Right atrium auricular region (tissue), 2 donors: ENCODE measurements at places on chromosomes 5 and 9.

- peaks cover 30% of the 10 kb centered on the region for H3K4me1 ChIP-seq
- H3K4me3 ChIP-seq, result no peak overlapping the region
- H3K27me3 ChIP-seq, result no peaks in the 10 kb centered on the region
- DNase-seq, result no peak
These were observed 48.8 kb upstream of the CD180 start for GRCh38 chr5:67245259-67245846.

DNA sequence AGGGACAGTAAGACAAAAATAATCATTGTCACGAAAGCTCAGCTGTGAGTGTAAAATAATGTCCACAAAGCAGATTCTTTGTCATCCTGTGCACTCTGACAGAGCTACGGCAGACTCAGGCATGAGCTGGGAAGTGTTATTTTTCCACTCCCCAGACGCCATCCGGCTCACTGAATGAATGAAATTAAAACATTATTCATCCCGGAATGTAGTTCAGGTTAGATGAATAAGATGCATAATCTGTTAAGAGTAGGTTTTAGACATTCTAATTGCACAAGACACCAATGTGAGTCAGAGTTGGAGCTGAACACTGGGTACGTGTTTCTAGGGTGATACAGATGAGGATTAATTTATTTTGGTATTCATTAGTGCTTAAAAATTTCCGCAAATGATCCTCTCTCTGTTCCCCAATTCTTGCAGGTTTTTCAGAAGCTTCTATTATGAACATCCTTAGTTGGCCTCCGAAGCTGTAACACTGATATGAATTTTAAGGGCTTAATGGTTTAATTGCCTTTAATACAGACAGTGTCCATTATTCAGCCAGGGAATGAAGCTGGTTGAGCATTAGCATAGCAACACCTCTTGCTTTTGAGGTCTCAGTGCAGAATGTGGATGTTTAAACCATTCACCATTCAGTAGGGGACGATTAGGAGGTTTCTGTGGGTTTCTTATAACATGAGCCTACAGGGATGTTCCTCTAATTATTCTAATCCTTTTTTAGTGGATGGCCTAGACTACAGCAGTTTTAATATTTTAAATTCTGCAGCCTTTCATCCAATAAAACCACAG lies 65.6 kb upstream of the FRRS1L start:
- H3K27me3 ChIP-seq, result no peaks in the 10 kb centered on the region
- H3K4me1 ChIP-seq, result no peaks in the 10 kb centered on the region
- H3K36me3 ChIP-seq, result no peaks in the 10 kb centered on the region
- no peak overlapping the region for H3K27ac ChIP-seq
- DNase-seq, result no peak

DNA sequence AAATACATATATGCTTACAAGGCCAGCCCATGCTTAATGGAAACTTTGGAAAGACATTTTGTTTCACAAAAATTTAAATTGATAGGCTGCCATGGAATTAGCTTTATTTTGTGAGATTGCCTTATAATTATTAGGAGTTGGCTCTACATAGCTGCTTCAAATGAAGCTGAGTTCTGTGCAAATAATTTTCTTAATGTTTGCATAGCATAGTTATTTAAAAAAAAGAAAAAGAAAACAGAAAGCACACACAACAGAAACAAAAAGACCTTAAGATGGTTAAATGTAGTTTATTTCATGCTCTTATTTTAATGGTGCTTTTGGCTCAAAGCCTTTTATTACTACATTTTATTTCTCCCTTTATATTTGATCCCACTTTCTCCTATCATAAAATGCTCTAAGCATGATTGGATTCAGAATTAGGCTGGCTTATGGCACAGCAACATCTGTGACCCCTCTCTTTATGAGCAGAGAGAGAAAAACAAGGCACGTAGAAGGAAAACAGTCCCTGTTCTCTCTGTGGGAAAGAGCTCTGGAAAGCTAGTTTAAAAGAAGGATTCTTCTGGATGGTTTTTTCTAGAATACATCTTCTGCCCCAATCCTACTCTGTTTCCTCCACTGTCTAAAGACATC lies 530.5 kb downstream of the NTRK2 start:
- H3K36me3 ChIP-seq, result no peaks in the 10 kb centered on the region
- H3K27ac ChIP-seq, result no peak overlapping the region
- H3K4me3 ChIP-seq, result no peak overlapping the region
- no peaks in the 10 kb centered on the region for H3K4me1 ChIP-seq

GRCh38 chr9:8633784-8634183 lies 834.2 kb upstream of the DMAC1 start:
- DNase-seq, result no peak
- H3K27me3 ChIP-seq, result no peaks in the 10 kb centered on the region
- H3K4me1 ChIP-seq, result no peaks in the 10 kb centered on the region

- DNase-seq, result no peak
- H3K27ac ChIP-seq, result no peak overlapping the region
- no peaks in the 10 kb centered on the region for H3K27me3 ChIP-seq
- H3K36me3 ChIP-seq, result no peaks in the 10 kb centered on the region
These were observed 18.8 kb upstream of the FCN1 start for GRCh38 chr9:134936346-134937163.

- H3K27me3 ChIP-seq, result no peaks in the 10 kb centered on the region
- H3K4me1 ChIP-seq, result no peaks in the 10 kb centered on the region
- H3K27ac ChIP-seq, result no peak overlapping the region
- H3K36me3 ChIP-seq, result no peaks in the 10 kb centered on the region
- H3K4me3 ChIP-seq, result no peak overlapping the region
- no peak for DNase-seq
These were observed 72.3 kb downstream of the XRCC4 start for GRCh38 chr5:83149671-83150070.

DNA sequence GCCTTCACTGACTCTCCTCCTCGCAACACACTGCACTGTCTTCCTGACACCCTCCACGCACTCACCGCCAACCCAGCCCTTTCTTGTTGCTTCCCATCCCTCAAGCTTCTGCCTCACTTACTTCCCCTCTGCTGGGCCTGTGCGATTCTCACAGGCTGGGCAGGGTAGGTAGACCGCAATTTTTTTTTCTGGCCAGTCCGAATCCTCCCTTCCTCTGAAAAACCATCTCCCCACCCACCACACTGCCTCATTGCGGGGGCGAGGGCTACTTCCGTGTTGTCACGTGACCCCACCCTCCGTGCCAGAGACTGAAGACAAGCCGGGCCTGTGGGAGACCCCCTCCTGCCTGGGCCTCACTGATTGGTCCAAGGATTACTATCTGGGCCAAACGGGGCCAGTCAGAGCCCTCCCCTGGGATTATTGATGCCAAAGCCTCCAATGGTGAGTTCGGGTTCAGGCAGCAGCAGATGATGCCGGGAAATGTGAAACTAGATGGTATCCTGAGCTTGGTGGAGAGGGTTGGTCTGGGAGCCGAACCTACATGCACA lies 73.1 kb downstream of the STK10 start:
- H3K4me3 ChIP-seq, result no peak overlapping the region
- no peak for DNase-seq
- H3K4me1 ChIP-seq, result no peaks in the 10 kb centered on the region

- no peaks in the 10 kb centered on the region for H3K4me1 ChIP-seq
- DNase-seq, result no peak
- no peaks in the 10 kb centered on the region for H3K36me3 ChIP-seq
- no peak overlapping the region for H3K4me3 ChIP-seq
- no peak overlapping the region for H3K27ac ChIP-seq
These were observed 127.9 kb upstream of the TARS1 start for GRCh38 chr5:33312571-33313549.

DNA sequence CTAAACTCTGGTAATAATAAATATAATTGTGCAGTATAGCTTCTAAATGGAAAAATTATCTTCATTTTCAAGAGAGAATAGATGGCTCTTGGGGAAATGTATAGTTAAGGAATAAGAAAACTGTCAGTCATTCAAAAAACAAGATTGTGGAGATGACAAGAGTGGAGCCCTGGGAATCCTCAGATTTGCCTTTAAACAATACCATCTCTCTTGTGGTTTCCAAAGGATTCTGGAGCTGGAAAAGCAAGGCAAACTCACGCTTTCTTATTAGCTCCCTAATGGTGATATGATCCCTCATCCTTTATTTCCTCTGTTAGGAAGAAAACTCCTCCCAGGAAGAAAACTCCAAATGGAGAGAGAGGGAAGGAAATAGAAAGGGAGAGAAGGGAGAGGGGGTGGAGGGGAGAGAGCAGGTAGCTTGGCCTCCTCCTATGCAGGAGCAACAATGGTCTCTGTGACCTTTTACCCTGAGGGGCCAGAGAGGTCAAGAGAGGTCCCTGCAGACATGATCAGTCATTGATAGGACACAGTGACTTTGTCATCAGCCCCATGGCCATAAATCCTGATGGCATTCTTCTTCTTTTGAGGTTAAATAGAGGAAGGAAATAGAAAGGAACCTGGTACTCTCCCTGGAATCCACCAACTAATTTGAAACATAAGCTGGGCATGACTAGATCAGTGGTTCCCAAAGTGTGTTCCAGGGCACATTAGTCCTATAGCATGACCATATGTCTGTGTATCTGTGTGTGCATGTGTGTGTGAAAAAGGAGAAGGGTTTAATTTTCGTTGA lies 312.2 kb downstream of the ARRDC3 start:
- no peaks in the 10 kb centered on the region for H3K4me1 ChIP-seq
- H3K27me3 ChIP-seq, result no peaks in the 10 kb centered on the region
- no peak for DNase-seq
- H3K36me3 ChIP-seq, result no peaks in the 10 kb centered on the region

GRCh38 chr5:40480392-40480791 lies 199.3 kb upstream of the PTGER4 start:
- no peak for DNase-seq
- no peak overlapping the region for H3K4me3 ChIP-seq
- H3K4me1 ChIP-seq, result no peaks in the 10 kb centered on the region
- no peaks in the 10 kb centered on the region for H3K36me3 ChIP-seq
- no peaks in the 10 kb centered on the region for H3K27me3 ChIP-seq
